ENCODE measurements at places on chromosomes 6 and 20.
A peak's percentile ranks its signal among the peaks of the same experiment; 100 is the strongest.

DNA sequence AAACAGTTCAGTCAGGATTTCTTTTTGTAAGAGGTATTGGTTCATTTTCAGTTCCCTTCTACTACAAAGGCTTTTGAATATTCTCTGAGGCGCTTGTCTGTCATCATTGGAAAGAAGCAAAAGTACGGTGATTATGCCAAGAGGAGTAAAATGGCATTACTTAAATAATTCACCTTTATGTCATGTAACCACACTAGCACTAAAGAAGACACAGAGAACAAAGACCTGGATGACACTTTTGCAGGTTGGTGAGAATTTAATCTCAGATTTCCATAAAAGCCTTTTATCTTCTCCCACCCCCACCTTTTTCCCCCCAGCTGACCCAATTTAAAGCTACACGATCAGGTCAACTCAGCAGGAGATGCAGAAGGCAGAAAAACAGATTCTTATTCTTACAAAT lies 451.8 kb downstream of the HACE1 start:
- no peak for DNase-seq

- DNase-seq, result no peak
Measured at GRCh38 chr6:30340589-30341054, 4.3 kb upstream of the RPP21 start.

DNA sequence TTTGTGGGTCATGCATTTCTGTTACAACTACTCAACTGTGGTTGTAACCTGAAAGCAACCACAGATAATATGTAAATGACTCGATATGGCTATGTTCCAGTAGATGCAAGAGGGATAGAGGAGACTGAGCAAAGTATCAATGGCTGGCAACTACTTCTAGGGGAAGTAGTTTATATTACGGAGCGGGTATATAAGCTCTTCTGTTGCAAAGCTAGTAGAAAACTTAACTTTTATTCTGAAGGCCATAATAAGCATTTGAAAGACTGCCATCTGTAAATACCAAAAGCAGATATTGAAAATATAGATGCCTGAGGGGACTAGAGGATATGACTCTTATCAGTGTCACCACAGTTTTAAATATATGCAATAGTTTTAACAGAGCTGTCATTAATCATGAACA lies 655.3 kb downstream of the PHF3 start:
- DNase-seq, result no peak

DNA sequence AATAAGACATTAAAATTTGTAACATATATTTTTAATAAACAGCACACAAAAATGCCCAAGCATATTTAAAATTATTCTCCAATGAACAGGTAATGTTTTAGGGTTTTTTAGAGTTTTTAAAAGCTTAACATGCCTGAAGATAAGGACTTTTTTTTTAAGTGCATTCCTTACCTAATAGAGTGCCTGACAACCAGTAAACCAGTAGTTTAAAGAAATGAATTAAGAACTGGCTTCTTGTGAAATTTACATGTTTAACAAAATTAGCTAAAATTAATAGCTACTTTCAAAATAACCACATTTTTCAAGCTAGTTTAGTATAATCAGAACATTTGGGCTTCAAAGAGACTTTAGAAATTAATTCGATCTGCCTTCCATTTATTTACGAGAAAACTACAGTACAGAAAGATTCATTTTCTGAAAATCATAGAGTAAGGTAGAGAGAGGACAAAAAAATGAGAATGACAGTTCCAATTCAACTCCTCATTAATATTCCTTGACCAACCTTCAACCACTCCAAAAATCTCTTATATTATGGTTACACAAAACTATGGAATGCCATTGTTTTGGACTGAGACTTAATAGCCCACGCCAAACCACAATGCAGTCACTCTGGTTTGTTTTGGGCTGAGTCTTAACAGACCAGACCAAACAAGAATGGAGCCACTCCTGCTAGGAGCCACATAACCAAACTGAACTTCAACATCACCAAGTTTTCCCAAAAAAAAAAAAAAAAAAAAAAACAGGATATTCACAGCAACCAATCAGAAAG lies 5.7 kb upstream of the PLN start:
- no peak for DNase-seq

DNA sequence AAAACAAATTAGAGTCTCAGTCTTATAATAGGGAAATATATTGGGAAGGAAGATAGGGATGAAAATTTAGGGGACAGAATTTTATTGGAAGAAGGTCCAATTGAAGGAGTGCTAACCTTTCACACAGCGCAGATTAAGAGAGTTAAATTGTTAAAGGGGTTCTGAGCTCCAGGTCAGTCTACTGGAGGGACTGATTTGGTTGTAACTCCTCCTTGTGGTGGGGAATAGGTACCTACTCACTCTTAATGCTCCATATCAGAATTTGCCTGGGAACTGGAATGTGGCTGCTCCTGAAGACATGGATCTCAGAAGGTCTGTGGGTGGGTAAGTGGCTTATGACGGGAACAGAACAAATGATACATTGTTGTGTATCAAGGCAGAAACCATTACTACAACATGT lies 143.5 kb downstream of the FLRT3 start:
- no peak for DNase-seq

GRCh38 chr6:162999575-163000285 lies 272.0 kb downstream of the PACRG start:
- no peak for DNase-seq

DNA sequence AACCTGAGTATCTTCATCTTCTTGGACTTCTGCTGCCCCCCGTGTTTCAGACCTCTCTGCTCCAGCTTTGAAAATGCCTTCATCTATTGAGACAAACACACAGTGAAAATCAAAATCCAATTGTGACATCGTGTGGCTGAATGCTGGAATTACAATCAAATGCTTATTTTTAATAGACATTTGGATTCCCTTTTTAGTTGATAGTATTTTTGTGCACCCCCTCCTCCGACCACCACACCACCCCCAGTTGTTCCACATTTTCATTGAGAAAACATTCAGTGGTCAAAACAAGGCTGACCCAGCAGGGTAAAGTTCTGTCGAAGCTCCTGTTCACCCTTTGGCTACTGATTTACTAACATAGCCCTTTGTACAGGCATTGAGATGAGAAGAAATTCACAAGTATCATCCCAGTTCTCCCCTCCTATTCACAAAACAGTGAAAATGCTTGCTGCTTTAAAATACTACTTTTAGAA lies 79.0 kb downstream of the NRSN1 start:
- DNase-seq, result peak; percentile 42

- DNase-seq, result peak; percentile 9
Measured at GRCh38 chr6:154243793-154244750, 112.5 kb downstream of the IPCEF1 start.

DNA sequence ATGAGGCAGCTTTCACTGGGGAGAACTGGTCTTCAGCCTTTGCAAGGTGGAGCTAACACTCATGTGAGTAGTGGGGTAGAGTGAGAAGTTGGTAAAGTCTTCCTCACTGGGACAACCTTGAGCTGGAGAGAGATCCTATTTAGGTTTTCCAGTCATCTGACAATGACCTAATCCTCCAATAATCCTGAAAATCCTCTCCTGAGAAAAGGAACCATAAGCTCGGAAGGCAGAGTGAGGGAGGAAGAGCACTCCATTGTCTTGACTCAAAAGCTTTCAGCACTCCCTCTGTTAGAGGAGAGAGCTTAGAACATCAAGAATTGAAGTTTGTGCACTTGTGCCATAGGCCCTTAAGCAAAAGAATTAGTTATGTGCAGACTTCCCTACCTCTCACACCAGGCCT lies 77.8 kb downstream of the TRAM2 start:
- no peak for DNase-seq

GRCh38 chr6:112044196-112044595 lies 9.7 kb upstream of the CCN6 start:
- no peak for DNase-seq

DNA sequence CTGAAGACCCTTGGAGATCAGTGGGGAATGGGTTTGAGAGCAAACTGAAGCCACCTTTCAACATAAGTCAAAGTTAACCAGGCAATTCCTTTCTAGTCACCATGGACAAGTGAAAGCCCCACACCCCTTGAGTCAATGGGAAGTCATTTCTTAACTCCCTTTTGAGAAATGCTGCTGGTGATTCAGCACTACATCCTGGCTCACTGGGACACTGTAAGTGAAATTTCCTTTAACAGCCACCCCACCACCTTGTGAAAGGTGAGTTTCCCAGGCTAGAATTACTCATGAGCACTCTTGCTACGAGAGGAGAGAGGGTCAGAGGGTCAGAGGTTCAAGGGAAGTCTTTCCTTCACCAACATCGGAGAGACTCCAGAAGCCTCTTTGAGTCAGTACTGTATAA lies 93.3 kb upstream of the MARCKS start:
- no peak for DNase-seq

- no peak for DNase-seq
Measured at GRCh38 chr20:23143098-23143497, 57.0 kb upstream of the CD93 start.

DNA sequence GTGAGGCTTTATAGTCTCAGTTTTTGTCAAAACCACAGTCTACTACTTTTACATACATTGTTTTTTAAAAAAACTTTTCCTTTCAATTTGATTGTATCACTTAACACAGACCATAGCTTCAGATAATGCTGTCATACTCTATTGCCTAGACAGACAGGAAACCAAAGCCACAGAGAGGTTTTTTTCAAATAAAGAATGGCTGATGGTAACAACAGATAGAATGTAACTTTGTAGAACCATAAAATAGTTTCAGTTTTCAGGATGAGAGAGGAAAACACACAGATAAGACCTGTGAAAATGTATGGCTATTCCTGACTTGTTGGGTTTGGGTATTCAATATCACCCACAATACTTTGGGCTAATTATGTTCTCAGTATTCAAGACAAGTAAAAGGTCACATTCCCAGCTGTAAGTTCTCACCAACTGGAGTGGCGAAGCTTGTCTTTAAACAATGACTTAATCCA lies 94.0 kb downstream of the ADGRG6 start:
- DNase-seq, result no peak

DNA sequence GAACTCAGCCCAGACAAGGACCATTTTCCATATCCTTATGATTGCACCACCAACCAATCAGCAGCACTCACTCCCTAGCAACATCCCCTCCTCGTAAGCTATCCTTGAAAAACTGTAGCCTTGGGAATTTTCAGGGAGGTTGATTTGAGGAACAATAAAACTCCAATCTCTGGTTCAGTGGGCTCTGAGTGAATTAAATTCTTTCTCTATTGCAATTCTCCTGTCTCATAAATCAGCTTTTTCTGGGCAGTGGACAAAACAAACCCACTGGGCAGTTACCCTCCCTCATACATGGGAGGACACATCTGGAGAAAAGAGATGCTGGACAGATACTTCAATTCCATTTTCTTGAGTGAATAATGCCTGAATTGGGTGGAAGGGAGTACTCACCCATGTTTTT lies 115.4 kb upstream of the STXBP5 start:
- DNase-seq, result no peak

GRCh38 chr6:117559299-117559698 lies 43.0 kb downstream of the GOPC start:
- no peak for DNase-seq

DNA sequence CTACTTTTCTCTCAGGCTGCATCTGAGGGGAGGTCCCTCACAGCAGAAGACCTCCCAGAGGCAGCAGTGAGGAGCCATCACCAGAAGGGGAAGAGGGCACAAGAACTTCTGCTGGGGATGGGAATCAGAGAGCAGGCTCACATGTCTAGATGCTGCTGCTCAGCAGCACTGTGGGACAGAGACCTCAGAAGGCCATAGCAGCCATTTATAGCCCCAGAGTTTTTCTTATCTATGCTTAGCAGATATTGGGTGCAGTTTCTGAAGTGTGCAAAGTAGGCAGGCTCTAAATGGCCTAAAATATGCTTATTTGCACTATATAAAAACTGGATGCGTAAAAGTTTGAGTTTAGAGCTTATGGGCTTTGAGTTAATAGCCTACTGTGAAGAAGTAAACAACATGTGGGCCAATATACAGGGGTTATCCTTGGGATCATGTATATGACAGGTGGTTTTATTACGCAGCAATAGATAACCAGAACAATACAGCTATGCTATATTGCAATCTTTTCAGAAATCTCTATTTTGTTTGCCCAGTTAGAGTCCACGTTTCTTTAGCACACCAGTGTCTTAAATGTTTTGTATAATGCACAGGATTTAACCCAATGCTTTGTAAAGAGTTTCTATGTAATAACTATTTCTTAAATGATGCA lies 60.2 kb upstream of the TMEM244 start:
- no peak for DNase-seq

DNA sequence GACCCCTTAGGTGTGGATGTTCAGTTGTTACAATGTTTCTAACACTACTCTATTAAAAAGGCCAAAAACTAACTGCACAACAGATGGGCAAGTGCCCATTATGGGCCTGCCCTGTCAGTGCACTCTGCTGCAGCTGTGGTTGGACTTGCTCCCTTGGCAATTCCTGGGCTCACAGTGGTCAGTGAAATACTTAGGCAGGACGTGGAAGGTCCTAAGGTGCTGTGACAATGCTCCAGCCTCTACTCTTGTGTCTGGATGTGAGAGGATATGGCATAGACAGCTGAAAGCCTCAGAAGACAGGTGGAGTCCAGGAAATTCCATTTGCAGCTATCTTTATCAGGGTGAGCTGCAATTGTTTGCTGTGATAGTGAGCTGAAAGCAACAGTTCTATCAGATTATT lies 136.5 kb upstream of the OLIG3 start:
- DNase-seq, result no peak

- peak; percentile 81 for DNase-seq
Measured at GRCh38 chr6:5379647-5380242, 118.4 kb downstream of the FARS2 start.

DNA sequence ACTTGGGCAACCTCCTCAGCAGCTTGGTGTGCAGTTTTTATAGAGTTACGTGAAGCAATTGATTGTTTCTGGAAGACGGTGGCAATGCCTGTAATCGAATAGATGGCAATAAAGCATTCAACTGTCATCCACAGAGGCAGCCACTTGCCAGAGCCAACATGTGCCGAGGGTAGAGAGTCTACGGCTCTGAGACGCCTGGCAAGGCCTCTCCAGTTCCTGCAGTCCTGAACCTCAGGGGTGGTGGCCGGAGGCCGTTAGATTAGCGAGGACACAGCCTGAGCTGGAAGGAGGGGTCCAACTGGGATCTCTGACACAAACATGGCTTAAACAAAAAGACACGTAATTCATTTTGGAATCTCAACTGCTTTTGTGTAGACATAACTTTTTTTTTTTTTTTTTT lies 775 bp upstream of the TTLL2 start:
- no peak for DNase-seq

DNA sequence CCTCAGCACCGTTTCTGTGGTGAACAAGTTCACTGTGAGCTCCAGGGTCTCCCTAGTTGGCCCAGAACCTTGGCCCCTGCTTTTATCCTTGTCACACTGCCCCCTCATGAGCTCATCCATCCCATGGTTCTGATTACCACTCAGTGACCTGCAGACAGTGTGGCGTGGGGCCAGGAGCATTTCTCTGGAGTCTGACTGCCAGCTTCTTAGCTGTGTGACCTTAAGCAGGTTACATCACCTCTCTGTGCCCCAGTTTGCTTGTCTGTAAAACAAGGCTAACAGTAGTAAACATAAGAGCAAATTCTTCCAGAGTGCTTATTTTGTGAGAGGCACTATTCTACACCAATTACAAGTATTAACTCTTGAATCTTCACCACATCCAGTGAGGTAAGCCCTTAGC lies 14.8 kb upstream of the MDGA1 start:
- no peak for DNase-seq
